ENCODE measurements at places on chromosomes 6 and 20.

- no peak for DNase-seq
Observed at GRCh38 chr6:140816681-140817080, 1316.0 kb upstream of the GJE1 start.

- DNase-seq, result no peak
Observed at GRCh38 chr6:24957199-24957598, 21.4 kb upstream of the RIPOR2 start.

DNA sequence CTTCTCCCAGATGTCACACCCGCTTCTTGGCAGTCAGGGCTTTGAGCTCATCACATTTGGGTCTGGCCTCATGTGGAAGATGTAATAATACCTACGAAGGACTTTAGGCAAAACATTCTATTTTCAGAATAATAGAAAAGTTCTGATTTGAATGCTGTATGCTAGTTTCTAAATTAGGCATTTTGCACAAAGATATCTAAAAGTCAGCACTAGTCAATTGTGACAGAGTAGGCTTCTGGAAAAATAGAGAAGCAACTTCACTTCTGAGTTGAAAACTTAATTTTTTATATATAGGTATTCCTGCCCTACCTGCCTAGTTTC, 38.3 kb upstream of the CD2AP start:
- DNase-seq, result no peak

DNA sequence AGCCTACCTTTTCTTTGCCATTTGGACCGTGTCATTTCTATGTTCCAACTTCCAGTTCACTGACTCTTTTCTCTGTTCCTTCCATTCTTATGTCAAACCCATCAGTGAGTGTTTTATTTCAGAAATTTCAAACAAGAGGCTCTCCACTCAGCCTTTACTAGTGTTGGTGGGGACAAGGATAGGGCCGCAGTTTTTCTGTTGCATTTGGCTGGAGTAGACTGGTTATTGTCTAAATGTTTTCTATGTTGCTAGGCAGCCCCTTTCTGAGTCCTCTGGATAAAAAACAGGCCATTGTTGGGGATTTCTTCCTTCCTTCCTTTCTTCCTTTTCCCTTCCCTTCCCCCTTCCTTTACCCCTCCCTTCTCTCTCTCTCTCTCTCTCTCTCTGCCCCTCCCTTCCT, 288.6 kb downstream of the PRKN start:
- no peak for DNase-seq

DNA sequence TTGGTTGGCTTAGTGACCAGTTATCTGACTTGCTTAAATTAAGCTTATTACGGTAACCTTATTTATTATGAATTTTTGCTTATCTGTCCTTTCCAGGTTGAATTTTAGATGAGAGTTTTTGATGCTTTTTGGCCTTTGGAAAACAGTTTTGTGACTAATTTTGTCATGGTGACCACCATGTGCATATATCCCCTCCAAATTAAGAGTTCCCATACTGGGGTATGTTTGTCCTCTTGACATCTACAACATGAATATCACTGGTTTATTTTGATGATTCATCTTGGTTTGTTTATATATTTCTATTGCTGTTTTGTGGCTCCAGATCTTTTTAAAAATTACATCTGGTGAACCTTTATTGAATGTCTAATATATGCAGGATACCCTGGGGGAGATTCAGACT, 61.4 kb downstream of the PHF20 start:
- DNase-seq, result no peak

DNA sequence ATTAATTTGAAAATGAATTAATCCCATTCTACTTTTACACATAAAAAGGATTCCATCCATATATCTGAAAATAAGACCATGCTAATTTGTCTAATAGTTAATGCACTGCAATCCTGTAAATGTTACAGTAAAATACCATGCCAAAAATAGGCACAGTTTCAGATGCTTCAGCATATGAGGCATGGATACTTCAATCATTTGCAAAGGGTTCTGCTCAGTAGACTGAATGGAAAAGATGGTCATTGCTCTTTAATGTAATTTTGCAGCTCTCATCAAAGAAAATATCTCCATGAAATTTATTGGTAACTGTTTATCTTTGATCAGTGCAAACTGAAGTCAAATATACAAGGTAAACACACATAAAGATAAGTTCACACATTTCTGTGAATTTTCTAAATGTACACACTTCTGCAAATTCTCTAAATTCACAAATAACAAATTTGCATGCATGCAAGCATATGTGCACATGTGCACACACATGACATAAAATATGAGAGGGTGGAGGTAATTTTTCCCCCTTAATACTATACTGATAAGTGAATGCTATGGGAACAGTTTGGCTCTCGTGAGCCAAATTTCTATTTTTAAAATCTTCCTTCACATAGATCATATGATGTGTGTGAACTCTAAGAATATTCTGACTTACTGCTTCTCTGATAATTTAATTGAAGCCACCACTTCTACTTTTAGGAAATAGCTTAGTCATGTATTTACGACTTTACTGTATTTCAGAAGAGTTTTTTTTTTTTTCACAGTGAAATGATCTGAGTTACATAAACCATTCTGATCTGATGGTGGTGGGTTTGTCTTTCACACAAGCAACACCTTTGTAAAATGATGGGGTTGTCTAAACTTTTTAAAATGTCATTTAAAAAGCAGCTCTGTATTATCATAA, 996.8 kb upstream of the CITED2 start:
- no peak for DNase-seq

DNA sequence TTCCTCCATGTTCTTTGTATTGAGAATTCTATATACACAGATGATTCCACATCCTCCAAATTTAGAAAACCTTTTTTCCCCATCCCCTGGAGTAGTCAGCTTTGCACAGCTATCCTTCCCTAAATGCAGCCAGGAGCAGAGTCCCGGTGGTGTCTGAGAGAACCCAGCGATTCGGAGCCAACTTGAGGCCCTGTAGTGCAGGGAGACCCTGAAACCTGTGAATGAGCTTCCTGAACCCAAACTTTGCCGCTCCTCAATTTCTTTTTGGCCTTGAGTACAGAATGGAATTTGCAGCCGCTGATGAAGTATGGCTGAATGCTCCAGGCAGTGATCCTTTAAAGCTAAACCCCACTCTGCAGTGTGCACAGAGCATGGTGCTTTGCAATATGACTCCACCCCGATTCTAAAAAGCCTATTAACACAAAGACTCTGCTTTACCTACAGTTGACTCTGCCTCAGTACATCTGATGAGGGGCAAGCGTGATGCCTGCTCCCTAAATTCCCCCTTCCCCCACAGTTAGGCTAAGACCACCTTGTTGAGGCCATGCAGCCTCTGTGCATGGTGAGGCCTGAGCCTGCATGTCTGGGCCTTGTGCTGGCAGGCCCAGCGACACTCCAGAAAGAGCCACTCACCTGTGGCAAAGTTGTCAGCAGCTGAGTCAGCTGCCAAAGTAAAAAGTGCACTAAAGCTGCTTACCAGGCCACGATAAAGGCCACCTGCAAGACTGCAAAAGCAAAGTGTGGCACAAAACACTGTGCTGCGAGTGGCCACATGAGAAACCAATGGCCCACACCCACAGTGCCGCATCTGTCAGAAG, 82.1 kb downstream of the PLEKHG1 start:
- DNase-seq, result no peak

DNA sequence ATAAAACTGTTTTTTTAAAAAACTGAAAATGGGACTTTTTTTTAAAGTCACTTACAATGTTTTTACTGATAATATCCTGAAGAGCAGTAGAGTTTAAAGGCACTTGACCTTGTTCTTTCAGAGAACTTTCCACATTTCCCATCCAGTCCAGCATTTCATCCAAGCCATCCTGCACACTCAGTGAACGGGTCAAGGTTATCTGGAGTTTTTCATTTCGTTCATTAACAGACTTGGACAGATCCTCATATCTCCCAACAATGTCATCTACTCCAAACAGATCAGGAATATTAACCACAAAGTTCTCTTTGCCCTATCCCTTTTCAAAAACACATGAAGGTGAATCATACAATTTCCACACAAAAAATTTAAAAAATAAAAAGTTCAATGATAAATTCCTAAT, 69.1 kb downstream of the DST start:
- DNase-seq, result no peak

GRCh38 chr6:130625825-130626527, 201.2 kb upstream of the SMLR1 start:
- no peak for DNase-seq

GRCh38 chr20:43746344-43747137, 19.7 kb upstream of the GTSF1L start:
- DNase-seq, result no peak

- DNase-seq, result no peak
Observed at GRCh38 chr6:110781522-110782214, 33.6 kb downstream of the CDK19 start.

DNA sequence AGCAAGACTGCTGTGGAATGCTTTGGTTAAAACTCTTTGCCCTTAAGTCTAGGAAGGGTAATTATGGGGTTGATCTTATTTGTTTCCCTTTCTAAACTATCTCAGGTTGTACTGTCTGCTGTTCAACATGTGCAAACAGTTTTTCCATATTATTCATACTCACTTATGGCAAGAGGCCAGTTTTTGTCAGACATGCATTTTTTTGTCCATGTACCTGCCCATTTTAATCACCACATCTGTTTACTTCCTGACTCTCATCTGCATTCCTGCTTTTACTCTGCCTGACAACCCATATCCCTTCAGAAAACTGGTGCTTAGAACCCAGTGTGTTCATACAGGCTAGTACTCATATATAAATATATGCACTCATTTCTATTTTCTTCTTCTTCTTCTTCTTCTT, 80.3 kb downstream of the LPA start:
- DNase-seq, result no peak

GRCh38 chr6:71205336-71205956, 83.2 kb upstream of the OGFRL1 start:
- DNase-seq, result no peak

- DNase-seq, result peak; percentile 41
Observed at GRCh38 chr6:44561832-44562665, 174.5 kb downstream of the CDC5L start.

GRCh38 chr20:25299806-25300205, 51.9 kb downstream of the PYGB start:
- no peak for DNase-seq

- no peak for DNase-seq
Observed at GRCh38 chr20:21173485-21173884, 47.6 kb downstream of the KIZ start.

DNA sequence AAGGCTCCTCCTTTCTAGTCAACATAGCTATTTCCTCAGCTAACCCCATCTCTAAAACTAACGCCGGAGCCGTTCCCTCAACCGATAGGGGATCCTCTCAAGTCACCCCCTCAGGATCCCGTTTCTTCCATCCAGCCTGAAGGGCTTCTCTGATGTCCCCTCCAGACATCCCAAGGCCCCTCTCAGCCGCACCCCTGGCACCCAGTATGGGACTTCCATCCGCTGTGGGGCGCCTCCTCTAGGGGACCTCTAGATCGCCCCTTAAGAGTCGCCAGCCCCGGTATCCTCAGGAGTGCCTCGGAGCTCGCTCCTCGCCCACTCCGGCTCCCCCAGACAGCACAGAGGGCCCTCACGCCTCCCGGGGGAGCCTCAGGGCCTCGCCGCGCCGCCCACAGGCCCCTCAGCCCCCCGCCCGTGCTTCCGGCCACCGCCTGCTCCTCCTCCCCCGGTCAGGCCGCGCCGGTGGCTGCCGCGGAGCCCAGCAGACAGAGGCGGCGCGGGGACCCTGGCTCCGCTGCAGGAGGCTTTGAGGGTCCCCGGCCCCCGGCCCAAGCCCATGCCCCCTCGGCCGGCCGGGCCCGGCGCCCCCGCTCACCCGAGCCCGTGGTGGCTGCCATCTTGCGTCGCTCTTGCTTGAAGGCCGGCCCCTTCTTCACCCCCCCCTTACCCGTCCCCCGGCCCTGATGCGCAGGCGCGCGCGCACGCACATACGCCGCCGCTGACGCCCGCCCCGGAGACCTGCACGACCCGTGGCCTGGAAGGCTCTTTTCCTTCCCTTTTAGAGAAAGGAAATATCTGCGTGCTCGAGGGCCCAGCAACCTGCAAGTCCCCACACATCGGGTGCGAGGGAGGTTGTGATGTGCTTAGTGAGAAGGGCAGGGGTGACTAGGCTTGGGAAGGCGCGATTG, at the start of gene UBE2V1:
Gene UBE2V1, minus strand, starts transcription at position 639 of the 908 bp plus-strand sequence. Its CDS starts 22 bp downstream, at position 617.
- peak; percentile 96 for DNase-seq

- DNase-seq, result no peak
Observed at GRCh38 chr20:57841297-57841866, 131.6 kb upstream of the PMEPA1 start.

Data from eye (tissue), 1 donor.